Panc1 (cell line): ENCODE measurements at places on chromosomes 4 and X.

GRCh38 chr4:138512756-138513155, 270.6 kb upstream of the SLC7A11 start:
- DNase-seq = no peak

- no peak for DNase-seq
These were observed 69.3 kb downstream of the YIPF6 start for GRCh38 chrX:68568136-68568535.

- no peak for DNase-seq
These were observed 17.0 kb upstream of the MAGED1 start for GRCh38 chrX:51876441-51876840.

DNA sequence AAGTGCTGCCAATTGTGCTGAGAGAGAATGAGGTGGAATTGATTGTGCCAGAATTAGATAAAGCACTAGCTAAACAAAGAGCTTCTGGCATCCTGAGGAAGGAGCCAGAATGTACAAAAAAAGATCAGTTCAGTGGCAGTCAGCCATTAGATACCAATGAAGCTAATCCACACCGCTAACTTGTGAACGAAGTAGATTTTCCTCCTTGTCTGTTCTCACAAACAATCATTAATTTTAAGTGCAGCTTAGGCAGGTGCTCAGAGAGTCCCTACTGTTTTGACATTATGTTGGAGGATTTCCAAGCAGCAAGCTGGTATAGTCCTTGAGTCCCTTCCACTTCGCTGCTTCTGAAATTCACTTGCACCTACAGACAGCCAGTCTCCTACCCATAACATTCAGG, 617.4 kb downstream of the CENPC start:
- no peak for DNase-seq

DNA sequence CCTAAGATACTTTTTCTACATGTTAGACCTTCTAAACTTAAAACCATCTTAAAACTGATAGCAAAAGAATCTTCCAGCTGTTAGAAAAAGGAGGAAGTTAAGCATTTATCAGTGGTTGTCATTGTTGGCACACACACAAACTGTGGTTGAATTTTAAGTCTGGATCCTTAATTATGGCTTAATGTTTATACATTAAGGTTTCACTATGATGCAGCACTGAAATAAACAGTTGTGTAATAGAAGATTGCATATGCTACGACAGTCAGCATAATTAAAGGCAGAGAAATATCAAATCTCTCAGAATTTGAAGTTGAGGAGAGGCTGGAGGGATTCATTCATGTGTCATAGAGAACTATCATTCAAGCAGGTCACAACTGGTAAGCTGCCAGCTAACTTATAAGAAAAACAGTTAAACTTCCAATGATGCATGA, 32.3 kb downstream of the ADGRA3 start:
- no peak for DNase-seq

DNA sequence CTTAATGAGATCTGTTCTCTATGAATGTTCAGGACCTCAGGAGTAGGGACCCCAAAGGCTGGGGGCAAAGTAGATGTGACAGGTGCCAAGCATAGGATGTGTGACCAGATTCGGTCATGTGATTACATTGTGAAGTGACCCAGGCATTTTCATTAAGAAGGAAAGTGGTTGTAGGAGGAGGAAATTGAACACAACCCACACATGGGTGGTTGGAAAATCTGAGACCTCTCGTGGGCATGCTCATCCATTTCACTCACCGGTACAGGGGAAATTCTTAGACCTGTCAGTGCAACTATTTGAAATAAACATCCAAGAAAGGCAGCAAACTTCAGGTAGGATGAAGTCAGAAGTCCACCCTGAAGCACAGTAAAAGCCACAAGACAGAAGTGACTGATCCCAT, 43.5 kb upstream of the CD99 start:
- DNase-seq = no peak

DNA sequence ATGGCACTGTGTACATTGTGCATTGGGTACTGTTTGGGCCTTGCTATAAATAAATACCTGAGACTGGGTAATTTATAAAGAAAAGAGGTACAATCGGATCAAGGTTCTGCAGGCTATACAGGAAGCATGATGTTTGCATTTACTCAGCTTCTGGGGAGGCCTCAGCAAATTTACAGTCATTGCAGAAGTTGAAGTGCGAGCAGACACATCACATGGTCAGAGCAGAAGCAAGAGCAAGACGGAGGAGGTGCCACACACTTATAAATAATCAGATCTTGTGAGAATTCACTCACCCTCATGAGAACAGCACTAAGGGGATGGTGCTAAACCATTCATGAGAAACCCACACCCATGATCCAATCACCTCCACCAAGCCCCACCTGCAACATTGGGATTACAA, 505.0 kb downstream of the ARAP2 start:
- no peak for DNase-seq

DNA sequence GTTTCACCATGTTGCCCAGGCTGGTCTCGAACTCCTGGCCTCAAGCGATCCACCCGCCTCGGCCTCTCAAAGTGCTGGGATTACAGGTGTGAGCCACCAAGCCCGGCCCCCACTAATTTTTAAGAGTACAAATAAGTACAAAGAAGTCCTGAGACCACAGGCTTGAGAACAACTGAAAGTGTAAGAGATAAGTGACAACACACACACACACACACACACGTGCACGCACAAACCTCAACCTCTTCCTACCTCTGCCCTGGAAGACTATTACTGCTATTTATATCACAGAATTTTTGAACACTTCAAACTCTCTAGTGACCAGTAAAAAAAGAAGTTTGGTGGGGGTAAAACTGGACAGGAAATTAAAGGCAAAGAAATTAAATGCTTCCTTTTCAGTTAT, 7.5 kb downstream of the KLHL15 start:
- no peak for DNase-seq

DNA sequence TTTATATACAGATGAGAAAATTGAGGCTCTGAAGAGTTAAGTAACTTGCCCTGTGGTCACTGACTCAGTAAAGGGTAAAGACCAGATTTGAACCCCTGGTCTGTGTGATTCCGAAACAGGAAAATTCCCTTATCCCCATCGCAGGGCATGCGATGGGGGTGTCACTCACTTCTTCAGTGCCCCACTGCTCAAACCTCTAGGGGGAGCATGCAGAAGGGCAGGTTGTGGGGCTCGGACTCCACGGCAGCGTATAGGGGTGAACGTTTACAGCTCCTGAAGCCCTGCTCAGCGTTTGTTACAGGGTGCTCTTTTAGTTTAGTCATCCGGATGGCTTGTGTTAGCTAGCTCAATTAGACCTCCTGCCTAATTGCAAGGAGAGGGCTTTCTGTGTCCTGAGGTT, 3.7 kb upstream of the EXOC1 start:
- DNase-seq = no peak

DNA sequence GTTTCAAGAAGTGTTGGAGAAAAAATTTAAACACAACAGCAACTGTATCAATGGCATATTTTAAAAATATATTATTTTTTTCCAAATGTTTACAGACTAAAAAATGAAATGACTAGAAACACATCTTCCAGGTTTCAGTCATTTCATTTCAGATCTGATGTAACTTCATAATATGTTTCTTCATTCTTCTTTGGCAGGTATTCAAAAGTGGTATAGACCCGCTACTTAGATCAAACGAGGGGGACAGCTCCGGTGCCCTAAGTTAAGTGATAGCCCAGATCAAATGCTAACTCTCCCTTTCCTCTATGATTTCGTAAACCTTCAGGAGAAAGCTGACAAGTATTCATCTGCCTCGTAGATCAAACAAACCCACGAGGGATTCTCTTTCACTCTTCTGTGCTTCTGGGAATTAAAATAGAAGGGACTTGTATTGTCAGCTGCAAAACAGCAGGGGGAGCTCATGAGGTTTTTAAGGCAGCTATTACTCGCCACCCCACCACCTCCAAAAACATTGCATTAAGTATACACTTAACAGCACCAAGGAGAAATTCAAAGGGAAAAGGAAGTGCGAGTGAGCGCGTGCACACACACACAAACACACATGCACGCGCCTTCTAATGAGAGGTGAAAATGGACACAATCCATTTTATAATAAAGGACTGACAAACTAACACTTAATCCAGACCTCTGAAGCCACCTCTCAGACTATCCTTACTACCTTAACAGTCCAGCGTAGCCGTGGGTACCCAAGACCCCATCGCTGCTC, 21.4 kb downstream of the HELT start:
- peak; percentile 41 for DNase-seq

- no peak for DNase-seq
These were observed 16.1 kb downstream of the MED14 start for GRCh38 chrX:40719218-40719617.

DNA sequence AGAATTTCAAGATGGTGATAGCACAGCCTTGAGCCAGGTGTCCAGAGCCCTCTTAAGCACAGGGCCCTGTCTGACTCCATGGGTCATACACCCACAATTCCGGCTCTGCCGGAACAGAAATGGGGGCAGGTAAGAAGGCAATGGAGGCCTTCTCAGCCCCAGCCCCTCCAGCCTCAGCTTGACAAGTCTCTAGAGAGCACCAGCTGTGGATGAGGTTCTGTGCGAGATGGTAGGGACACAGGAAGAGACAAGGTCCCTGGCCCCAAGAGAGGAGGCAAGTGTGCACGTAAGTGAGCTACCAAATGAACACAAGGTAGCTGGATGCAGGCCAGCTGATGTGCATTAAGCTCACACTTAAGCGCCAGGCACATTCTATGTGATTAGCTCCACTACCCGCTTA, 2.4 kb upstream of the PRRG3 start:
- no peak for DNase-seq

- DNase-seq = no peak
These were observed 1149.7 kb downstream of the STPG2 start for GRCh38 chr4:96993560-96993959.

DNA sequence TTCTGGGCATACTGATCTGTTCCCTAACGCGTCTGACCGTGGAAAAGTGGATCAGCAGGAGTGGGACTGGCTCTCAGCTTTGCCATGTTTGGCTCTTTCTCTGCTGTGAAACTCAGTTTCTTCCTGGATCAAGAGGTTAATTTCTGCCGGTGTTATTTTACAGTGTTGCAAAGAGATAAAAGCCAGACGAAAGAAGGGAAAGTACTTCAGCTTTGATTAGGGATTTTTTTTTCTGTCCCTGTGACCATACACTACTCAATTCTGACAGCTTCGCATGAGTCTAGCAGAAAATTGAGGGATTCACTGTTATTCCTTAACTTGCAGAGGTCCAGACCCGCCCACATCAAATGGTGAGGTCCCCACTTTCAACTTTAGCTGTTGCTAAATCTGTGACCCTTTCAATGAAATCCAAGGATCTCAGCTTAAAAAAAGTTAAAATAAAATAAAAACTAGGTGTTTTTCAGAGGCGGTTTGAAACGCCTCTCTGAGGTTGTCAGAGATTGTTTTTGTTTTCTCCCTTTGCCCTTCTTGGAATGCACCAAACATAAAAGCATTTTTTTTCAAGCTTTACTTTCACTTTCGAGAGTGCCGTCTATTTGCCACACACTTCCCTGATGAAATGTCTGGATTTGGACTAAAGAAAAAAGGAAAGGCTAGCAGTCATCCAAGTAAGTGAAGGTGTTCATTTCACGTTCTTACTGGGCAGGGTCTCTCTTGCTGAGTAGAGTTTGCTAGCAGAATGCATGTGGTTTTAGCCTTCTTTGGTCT, at the start of gene TLR3:
TSS of gene TLR3 (plus strand) at position 576 of the 768 bp plus-strand sequence. CDS start 7,464 bp downstream, outside the sequence.
- DNase-seq = no peak

DNA sequence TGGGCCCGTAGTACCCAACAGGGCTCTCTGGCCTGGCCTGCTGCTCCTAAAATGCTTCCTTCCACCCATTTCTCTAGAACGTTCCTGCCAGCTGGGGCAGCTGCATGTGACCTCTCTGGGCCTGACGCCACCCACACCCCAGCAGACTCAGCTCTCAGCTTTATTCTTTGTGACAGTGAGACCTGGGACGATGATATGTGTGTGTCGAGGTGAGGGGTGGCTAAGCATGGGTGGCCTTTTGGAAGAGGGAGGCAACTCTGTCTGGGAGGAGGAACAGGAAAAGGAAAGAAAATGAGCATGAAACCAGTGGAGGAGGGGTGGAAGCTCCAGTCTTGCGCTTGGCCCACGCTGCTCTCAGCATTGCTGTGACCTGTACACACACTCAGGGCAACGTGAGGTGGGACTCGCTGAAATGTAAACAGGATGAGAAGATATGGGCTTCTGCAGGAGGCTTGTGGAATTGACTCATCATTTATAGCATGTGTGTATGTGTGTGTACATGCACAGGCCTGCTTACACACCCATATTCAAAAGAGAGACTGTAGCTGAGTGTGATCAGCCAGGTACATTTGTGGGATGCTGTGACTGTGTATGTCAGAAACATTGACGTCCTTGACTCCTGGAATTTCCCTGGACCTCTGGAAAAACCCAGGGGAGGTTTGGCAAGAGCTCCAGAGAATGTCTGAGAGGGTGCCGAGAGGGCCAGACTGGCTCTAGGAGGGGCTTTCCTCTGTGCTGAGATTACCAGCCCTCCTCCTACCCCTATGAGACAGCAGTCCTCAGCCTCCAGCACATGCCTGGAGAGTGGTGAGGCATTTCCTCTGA, 137.9 kb downstream of the PJA1 start:
- DNase-seq = no peak

GRCh38 chr4:111208970-111209369, 586.1 kb upstream of the PITX2 start:
- no peak for DNase-seq

DNA sequence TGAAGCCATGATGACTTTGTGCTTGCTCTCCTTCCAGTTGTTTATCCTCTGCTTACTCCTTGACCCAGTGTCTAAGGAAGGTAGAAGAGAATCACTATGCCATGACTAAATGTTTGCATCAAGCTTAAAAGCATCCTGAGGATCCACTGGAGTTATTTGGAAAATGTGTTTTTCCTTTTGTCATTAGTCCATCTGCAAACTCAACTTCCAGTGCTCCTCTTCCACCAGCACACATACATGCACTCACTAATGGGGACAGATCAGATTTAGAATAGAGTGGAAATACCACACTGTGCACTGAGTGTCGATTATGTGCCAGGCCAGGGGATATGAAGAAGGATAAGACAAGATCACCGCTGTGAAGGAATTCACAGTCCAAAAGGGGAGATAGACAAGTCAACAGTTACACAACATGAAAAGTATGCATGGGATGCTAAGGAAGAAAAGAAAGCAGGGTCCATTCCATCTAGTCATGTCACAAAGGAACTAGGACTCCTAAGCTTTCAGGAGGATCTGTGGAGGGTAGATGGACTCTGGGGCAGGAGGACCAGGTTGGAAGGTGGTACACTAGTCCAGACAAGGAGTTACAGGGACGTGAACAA, 1.9 kb downstream of the OCIAD2 start:
- no peak for DNase-seq

GRCh38 chrX:71514367-71515037, 18.4 kb upstream of the OGT start:
- DNase-seq = no peak

DNA sequence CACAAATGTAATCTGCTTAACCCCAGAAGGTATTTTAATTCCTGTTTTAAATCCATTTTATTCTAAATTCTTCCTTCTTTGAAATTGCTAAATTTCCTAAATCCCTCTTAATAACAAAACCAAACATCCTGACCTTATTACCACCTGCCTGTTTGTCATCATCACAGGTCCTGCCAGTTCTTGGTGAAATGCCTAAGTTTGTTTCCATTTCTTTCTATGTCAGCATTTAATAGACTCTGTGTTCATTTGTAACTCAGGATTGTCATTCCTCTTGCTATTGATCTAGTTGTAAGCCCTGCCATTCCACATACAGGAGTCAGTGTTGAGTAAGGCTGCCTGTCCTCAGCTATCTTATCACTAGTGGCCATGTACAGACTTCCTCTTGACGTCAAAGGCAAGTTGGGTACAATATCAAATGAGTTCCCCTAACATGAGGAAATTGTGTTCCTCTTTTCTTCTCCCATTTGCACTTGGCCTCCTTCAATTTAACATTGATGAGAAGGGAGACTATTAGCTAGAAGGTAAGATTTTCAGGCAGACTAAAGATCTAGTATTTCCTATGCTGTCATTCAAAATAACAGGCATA, 440.1 kb downstream of the AFF2 start:
- no peak for DNase-seq

- no peak for DNase-seq
These were observed 207.7 kb downstream of the RCHY1 start for GRCh38 chr4:75306506-75306905.
